Lower leg skin (tissue), 4 donors: ENCODE measurements at places on chromosomes 5 and 9.

DNA sequence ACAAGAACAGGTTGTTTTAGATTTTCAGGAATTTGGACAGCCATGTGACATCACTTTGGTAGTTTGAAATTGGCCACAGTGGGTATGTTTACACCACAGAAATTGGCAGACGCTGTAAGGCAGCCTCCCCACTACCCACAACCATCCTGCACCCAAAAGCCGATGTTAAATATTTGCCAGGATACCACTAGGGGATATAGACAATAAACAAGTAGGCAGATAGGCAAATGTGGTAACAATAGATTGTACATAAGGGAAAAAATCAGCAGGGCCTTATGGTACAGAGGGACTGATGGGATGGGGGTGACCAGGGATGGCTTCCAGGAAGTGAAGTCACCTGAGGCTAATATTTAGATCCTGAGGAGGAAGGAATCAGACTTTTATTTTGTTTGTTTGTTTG lies 31.1 kb upstream of the DUSP1 start:
- no peak for DNase-seq

DNA sequence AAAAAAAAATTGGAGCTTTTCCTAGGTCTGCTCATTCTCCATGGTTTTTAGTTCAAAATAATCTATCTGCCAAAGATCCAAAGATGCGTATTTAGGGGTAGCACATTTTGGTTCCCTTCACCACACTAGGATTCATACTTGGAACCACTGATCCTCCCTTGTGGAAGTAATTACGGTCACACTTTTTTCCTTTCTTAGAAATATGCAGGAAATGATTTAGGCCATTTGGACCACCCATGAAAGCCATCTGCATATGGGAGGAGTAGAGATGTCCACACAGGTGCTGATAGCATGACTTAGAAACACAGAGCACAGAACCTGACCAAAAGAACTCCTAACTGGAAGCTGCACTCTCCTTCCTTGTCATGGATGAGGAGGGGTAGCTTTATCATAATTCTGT lies 105.9 kb upstream of the RAI14 start:
- no peak for DNase-seq

DNA sequence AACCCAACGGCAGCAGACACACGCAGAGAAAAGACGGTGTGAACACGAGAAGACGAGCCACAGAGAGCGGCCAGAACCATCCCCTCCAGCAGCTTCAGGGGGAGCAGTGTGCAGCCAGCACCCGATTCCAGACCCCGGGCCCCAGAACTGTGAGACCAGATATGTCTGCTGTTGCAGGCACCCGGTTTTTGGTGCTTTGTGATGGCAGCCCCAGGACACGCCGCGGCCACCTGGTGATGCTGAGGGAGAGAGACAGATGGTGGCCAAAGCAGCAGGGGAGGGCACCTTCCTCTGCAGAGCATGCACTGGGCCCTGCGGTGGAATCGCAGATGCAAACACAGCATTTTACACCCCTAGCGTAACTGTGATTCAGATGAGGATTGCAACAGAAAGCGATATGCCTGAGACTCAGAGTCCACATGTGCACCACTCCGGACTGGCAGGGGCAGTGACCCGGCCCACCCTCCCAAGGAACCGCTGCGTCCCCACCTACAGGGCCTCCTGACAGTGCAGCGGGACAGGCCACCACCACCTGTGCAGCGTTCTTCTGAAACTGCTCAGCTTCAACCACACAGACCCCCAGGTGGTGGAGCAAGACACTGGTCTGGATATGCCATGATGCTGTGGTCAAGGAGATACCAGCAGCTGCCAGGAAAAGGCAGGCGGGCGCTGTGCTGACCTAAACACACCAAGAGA lies 24.0 kb downstream of the ZDHHC11B start:
- DNase-seq: no peak

- DNase-seq: no peak
Observed at GRCh38 chr9:127233550-127233949, 31.0 kb upstream of the GARNL3 start.

DNA sequence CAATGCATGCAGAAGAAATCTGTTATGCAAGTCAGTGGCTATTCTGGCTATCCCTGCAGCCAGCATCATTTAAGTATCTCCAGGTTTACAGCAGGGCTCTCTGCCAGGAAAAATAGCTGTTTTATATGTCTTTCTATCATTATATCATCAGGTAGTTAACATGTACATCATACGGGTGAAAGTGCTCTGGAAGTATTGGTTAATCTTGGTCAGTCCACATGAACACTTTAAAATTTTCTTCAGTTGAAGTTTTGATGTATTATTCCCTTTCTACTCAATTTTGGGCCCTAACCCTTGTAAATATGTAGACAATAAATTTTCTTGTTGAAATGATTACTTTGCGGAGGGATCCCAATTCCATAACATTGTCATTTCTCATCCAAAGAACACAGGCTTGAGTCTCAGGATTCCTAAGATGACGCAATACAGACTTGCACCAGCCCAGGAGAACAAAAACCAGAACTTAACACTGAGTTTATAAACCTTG lies 67.5 kb downstream of the SEMA6A start:
- no peak for DNase-seq

DNA sequence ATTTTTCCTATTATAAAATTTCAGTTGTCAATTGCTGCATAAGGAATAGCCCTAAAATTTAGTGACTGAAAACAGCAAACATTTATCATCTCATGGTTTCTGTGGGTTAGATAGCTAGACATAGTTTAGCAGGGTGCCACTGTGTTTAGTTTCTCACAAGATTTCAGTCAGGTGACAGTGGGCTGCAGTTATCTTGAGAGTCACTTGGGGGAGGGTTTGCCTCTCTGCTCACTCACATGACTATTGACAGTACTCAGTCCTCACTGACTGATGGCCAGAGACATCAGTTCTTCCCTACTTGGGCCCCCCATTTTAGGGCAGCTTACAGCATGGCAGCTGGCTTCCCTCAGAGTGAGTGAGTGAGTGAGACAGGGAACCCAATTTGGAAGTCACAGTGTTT lies 42.0 kb downstream of the PBX3 start:
- DNase-seq: no peak

GRCh38 chr9:4967523-4967922 lies 17.5 kb upstream of the JAK2 start:
- no peak for DNase-seq

DNA sequence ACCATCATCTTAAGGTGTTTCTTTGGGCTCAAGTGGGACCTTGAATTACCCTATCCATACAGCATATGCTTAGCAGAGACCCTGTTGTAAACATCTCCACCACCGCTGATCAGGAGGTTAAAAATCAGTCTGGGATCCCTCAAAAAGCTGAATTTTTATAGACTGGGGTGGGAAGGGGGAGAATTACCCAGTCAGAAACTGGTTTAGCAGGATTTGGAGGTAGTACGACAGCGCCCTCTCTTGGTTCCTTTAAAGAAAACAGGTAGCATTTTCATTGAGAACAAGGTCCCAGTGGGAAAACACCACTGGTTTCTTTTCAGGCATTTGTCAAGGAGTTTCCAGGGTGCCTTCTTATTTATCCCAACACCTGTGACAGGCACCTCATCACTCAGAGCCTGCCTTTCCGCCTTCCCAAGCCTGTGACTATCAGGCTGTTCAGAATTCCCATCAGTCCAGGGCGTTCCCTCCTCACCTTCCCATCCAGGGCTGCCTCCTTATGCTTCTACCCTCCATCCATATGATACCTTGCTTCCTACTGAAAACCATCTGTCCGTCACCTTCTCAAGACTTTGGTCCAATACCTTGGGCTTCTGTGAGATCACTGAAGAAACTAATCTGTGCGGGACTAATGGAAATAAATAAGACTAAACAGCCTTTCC lies 203.8 kb upstream of the RAI14 start:
- DNase-seq: no peak

DNA sequence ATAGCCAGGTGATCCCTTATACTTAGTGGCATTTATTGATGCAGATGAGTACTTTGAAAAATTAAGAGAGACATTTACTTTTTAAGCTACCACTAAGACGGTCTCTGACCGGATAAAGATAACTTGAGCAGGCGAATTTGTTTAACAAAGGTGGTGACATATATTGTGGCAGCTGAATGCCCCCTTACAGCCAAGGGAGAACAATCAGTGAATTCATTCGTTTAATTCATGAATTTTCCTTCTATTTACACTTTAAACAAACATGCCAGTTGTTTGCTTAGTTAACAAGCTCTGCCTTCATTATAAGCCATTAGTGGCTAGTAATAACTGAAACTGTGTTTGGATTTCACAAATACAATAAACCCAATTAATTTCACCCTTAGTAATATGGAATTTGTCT lies 187.1 kb downstream of the AOPEP start:
- no peak for DNase-seq

GRCh38 chr5:148746826-148747535 lies 79.4 kb upstream of the ADRB2 start:
- no peak for DNase-seq

DNA sequence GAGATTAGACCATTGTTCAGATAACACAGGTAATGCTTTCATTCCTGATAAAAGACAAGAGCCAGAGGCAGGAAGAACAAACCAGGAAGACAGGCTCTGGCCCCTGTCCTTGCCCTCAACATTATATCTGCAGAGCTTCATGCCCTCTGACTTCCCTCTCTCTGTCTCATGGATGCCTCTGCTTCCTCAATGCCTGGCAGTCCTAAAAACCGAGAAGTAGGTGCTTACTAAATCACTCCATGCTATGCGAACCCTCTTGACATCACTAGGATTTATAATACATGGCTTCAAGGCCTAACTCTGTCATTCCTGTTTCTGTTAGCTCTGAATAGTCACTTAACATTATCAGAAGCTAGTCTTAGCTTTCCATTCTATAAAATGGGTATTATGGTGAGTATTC lies 117.8 kb downstream of the TLR4 start:
- no peak for DNase-seq

DNA sequence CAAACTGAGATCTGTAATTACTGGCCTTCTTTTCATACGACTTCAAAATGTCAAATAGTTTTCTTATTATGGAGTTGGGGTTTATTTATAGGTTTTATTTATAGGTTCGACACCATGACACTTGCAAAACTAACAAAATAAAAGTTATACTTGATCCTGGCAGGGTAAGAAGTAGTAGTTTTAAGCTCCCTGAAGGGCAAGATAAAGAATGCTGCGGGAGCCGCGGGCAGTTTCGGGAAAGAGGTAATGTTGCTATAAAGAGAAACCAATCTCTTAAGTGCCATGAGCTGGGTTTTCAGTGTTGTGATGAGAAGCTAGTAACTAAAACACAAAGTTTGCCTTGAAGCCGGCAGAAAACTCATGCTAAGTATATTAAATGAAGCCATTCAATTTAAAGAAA lies 24.8 kb downstream of the PTPN3 start:
- DNase-seq: no peak

DNA sequence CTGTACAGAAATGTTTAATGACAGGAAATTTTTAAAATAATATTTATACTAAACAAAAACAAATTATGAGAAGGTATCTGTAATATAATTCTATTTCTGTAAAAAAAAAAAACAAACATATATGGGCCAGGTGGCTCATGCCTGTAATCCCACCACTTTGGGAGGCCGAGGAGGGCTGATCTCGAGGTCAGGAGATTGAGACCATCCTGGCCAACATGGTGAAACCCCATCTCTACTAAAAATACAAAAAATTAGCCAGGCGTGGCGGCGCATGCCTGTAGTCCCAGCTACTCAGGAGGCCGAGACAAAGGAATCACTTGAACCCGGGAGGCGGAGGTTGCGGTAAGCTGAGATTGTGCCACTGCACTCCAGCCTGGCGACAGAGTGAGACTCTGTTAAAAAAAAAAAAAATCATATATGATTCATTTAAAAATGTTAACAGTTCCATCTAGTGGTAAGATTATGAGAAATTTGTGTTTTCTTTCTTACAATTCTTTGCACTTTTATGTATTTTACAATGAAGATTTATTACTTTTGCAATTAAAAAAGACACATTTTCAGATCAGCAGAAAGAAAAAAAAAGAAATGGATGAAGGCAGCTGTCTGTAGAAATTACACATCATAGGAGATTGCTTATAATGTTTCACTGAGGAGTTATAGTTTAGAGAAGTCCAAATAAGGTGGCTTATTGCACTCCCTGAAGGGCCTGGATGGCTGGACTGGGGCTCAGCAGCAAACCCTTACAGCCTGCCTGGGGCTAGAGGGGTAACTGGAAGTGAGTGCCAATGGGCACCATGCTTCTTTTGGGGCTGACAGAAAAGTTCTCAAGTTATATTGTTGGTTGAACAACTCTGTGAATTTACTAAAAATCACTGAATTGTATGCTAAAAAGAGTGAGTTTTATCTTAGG lies 20.3 kb downstream of the C9orf153 start:
- DNase-seq: no peak

- no peak for DNase-seq
Observed at GRCh38 chr9:69678843-69679538, 6.8 kb upstream of the APBA1 start.

- DNase-seq: no peak
Observed at GRCh38 chr9:99401680-99402504, 179.8 kb downstream of the SEC61B start.

DNA sequence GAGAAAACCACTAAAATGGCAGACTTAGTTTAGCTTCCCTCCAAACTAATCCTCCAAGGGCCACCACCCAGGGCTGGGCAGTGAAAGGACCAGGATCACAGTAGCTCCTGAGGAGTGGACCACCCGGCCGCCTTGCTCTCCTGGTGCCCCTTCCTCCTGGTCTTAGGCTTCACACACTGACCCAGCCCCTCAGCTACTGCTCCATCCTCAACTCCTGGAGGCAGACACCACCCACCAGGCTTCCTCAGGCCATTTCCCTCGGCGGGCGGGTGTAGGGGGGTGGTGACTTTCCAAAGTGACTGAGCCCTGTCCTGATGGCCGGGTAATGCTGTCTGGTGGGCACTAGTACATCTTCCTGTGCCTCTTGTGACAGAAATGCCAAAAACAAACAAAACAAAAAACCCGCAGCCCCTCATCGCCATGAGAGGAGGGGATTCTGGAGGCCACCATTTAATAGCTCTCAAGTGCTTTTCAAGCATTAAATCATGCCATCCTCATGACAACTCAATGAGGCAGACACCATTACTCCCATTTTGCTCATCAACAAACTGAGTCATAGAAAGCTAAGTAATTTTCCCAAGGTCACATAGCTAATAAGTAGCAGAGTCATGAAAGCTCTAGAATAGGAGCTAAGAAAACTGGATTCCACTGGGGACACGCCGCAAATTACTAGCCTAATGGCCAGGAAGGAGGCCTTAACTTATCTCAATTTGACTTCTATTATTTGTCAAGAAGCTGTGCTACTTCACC lies 91.3 kb upstream of the LRRTM2 start:
- DNase-seq: no peak

DNA sequence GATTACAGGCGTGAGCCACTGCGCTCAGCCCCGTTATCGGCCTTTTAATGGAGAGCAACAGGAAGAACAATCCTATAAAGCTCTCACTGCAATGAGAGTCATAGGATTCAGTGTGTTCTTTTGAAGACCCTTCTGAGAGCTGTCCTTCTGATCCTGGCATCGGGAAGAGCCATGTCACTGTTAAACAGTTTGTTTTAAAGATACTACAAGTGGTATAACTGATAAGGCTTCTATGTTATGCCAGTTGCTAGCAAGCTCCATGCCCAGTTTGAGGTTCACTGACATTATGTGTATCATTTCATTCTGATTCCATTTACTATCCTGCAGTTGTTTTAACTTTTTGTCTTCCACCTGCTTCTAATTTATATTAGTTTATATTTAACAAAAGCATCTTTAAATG lies 55.8 kb downstream of the GNAQ start:
- DNase-seq: no peak

- no peak for DNase-seq
Observed at GRCh38 chr9:134648701-134649530, 7.3 kb downstream of the COL5A1 start.
